Large intestine (tissue), 12 donors: ENCODE measurements at places on chromosomes 7 and 10. TPM values are rescaled to one million over a fixed set of nuclear protein-coding genes. Genes with fewer than 3 reads are reported as not detected.

DNA sequence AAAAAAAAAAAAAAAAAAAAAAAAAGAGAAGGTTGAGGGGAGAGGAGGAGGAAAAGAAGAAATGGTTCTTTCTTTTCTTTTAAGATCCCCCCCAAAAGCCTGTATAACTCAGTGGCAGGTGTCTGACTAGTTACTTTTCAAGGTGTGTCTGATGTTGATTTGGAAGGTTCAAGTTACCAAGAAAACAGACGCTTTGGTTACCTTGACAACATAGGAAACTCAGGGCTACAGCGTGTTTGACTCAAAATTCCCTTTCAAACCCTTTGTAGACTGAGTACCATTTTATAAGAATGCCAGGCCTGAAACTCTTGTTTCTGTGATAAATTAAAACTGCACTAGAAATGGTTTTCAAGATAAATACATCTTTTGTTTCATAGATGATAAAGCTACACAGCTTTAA lies 286.8 kb downstream of the SKIDA1 start:
- peak; percentile 9 for DNase-seq

DNA sequence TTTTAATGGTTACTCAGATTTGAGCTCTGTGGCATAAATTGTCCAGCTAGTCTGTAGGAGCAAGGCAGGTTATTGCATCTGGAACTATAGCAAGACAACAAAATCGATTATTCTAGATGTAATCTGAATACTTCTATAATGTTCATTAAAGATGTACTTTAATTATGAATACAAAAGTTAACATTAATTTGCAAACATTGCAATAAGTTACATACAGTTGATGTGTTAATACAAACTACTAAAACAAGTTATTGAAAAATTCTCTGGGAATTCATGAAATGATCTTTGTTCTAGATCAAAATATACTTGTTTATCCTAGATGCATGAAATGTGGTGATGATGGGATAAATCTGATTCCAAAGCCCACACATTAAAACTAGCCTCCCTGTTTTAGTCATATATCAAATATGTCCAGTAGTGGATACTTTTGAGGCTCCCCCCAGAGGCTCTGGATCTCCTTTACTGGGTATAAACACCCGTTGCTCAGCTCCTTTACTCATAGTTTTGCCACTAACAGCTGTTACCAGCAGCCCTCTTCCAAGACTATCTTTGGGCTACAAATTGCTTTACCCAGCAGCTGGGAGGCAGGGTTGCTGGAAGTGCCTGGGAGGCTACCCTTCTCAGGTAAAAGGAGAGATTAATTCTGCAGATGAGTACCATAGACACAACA lies 78.1 kb downstream of the ARL4A start:
- DNase-seq: no peak

GRCh38 chr7:44380189-44380830 lies 54.9 kb upstream of the CAMK2B start:
- DNase-seq: no peak

- DNase-seq: no peak
These were observed 30.3 kb upstream of the NDST2 start for GRCh38 chr10:73841526-73842285.

DNA sequence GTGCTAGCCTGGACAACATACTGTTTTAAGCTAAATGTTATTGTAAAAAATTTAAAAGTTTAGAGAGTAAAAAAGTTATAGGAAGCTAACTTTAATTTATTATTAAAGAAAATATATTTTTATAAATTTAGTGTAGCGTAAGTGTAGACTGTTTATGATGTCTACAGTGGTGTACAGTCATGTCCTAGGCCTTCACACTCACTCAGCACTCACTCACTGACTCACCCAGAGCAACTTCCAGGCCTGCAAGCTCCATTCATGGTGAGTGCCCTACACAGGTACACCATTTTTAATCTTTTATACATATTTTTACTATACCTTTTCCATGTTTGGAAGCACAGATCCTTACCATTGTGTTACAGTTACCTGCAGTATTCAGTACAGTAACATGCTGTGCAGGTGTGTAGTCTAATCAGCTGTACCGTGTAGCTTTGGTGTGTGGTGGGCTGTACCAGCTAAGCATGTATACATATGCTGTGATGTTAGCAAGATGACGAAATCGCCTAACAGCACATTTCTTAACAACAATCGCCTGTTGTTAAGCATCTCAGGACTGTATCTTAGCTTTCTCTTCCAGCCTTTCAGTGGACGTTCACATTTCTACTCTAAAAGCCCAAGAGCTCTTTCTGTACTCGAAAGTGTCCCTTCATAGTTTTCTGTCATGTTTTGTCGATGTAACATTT lies 12.5 kb downstream of the RNF32 start:
- DNase-seq: no peak

GRCh38 chr7:151893405-151893923 lies 16.5 kb upstream of the PRKAG2 start:
- no peak for DNase-seq

DNA sequence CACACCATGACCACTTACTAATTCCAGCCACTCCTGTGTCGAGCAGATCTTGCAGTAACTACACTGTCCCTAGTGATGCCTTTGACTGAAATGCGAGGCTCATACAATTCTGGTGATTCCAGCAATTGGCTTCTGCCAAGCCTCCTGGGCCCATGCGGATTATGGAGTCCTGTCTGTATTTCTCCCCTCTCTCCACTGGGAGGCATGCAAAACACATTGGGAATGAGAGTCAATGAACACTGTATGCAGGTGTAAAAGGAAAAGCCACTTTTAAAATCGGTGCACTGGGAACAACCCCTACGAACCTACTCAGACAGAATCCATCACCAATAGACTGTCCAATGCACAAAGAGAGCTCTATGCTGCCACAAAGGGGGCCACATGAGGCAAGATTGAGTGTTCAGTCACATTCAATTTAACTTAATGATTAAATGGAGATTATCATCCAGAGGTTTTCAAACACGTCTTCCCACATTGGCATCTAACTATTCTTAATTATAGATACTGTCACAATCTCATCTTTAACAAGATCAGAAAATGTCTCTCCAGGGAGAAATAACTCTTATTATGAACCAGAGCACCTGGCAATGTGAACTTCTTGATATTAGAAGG lies 550.6 kb downstream of the GLRX3 start:
- DNase-seq: peak; percentile 14

DNA sequence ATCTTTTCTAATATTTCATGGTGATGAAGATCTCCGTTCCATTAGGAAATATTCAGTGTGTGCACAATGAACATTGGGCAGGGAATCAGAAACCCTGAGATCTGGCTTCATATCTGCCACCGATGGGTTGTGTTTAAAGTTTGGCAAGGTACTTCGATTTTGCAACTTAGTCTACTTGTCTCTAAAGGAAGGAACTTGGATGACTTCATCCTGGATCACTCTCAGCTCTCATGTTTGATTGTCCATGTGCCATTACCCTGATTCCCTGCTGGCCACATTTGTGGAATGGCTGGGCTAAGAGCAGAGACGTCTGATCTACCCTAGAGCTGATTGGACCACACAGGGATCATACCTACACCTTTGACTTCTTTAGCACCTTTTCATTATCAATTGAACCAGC lies 177.0 kb upstream of the KMT2E start:
- no peak for DNase-seq

DNA sequence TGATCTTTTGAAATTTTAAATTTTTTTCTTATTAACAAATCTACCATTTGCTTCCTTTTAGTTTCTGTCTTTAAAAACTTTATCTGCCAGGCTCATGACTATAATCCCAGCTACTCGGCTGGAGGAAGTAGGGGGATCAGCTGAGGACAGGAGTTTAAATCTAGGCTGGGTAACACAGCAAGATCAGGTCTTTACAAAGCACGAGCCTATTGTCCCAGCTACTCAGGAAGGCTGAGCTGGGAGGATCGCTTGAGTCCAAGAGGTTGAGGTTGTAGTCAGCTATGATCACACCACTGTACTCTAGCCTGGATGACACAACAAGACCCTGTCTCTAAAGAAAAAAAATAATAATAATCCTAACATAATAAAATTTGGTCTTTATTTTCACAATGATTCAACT lies 17.5 kb downstream of the DPY19L1 start:
- no peak for DNase-seq

GRCh38 chr10:49688920-49689319 lies 9.5 kb downstream of the C10orf53 start:
- no peak for DNase-seq

- DNase-seq: no peak
These were observed 276.0 kb upstream of the VWC2 start for GRCh38 chr7:49497471-49497870.

DNA sequence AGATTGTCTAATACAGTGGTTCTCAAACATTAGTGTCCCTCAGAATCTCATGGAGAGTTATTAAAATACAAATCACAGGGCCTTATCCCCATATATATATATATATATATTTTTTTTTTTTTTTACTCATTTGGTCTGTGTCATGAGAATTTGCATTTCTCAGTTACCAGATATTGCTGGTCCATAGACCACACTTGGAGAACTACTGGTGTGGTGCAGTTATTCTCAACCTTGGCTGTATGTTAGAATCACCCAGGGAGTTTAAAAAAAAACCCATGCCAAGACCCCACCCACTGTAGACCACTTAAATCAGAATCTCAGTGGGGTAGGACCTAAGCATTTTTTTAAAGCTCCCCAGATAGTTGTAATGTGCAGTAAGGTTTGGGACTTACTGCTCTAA lies 179.9 kb downstream of the AUTS2 start:
- no peak for DNase-seq

The SPDYE2 gene
- 3.2 TPM for polyA plus RNA-seq

The GPR37 gene
- 2.2 TPM for polyA plus RNA-seq

The HOXA7 gene
- 2.3 TPM for polyA plus RNA-seq

The LIPM gene
- 0.04 TPM for polyA plus RNA-seq
